ENCODE measurements at places on chromosomes 6 and 20. TPM values are rescaled to one million over a fixed set of nuclear protein-coding genes. Genes with fewer than 3 reads are reported as not detected.

The TRIM15 gene
- 7.1 TPM for polyA plus RNA-seq

The EDN3 gene
- polyA plus RNA-seq = not detected

The ECI2 gene
- 210 TPM for polyA plus RNA-seq

The MED20 gene
- polyA plus RNA-seq = 15.1 TPM

The TRIM27 gene
- polyA plus RNA-seq = 33.9 TPM

The UNC5CL gene
- polyA plus RNA-seq = 41.3 TPM

The NR2E1 gene
- not detected for polyA plus RNA-seq

The TBXT gene
- not detected for polyA plus RNA-seq

The FOXF2 gene
- polyA plus RNA-seq = not detected

The MGME1 gene
- polyA plus RNA-seq = 16.7 TPM

The MCHR2 gene
- not detected for polyA plus RNA-seq

The SLC22A2 gene
- 73.7 TPM for polyA plus RNA-seq

The TJAP1 gene
- polyA plus RNA-seq = 13.6 TPM

The RAB44 gene
- not detected for polyA plus RNA-seq

The CEP43 gene
- 17.8 TPM for polyA plus RNA-seq

The KCNS1 gene
- polyA plus RNA-seq = 0.19 TPM

The SAYSD1 gene
- 17.1 TPM for polyA plus RNA-seq

The TCP11 gene
- 0.41 TPM for polyA plus RNA-seq

The JPH2 gene
- polyA plus RNA-seq = 2.5 TPM

The APCDD1L gene
- 4.5 TPM for polyA plus RNA-seq

The NNAT gene
- not detected for polyA plus RNA-seq

The TCF21 gene
- 28.8 TPM for polyA plus RNA-seq

The NHLRC1 gene
- polyA plus RNA-seq = 1.8 TPM

The RIPPLY2 gene
- polyA plus RNA-seq = not detected

The MUC22 gene
- not detected for polyA plus RNA-seq

The RARS2 gene
- 23.4 TPM for polyA plus RNA-seq

The RSPH3 gene
- polyA plus RNA-seq = 5.5 TPM

The LY6G5B gene
- 2.5 TPM for polyA plus RNA-seq

The MCM3 gene
- 19.7 TPM for polyA plus RNA-seq

The COL9A3 gene
- 2.3 TPM for polyA plus RNA-seq

The ANGPT4 gene
- 0.24 TPM for polyA plus RNA-seq

The CGAS gene
- 1.1 TPM for polyA plus RNA-seq

The CD109 gene
- polyA plus RNA-seq = 3.7 TPM

The LRRC73 gene
- polyA plus RNA-seq = 4.6 TPM

The CST4 gene
- polyA plus RNA-seq = not detected

The NUS1 gene
- 21.4 TPM for polyA plus RNA-seq

The PROCR gene
- 20.7 TPM for polyA plus RNA-seq

The HLA-DMA gene
- 101 TPM for polyA plus RNA-seq
